AG08395 (cell line): ENCODE measurements at places on chromosomes 7 and 10.

GRCh38 chr7:157855016-157855415 lies 518.2 kb downstream of the DNAJB6 start:
- DNase-seq, result no peak

- DNase-seq, result peak; percentile 39
These were observed 113.4 kb downstream of the PLXDC2 start for GRCh38 chr10:19929506-19930140.

DNA sequence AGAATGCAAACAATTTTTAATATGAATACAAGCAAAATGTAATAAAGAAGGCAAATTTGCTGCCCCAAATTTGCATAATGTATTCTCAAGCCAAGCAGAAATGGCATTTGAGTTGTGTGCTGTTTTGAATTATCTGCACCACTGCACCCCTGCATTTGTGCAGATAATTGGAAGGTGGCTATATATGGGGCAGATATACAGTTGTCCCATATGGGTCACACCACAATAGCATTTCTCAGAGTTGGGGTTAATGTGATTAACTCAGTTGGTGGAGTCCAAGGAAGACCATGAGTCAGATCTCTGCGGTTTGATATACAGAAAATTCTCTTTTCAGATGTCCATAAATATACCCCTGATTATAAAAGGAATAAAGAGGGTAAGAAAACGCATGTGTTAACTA lies 68.9 kb upstream of the EXOC4 start:
- no peak for DNase-seq

DNA sequence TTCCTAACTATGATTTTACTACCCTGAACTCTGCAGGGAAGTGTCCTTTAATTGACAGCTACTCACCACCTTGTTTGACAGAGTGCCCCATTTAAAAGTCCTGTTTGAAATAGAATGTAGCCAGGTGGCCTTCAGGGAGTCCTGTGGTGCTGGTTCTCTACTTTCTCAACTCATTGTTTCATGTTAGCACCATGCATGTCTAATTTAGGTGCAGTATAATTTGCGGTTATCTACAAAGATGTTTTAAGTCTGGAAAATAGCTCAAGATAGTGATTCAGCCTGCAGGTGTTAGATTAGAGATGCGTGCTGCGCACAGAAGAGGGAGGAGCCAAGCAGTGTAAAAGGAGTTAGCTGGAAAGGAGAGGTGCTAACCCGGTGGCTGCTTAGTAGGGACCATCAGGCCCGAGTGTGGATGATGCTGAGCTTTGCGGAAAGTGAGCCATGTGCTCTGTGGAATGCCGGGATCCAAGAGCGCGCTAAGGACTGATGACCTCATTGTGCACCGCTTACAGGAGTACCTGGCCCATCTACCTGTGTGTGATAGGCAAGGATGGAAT lies 1.2 kb downstream of the CCM2 start:
- DNase-seq, result no peak

GRCh38 chr7:26099236-26099635 lies 52.8 kb upstream of the NFE2L3 start:
- DNase-seq, result no peak

DNA sequence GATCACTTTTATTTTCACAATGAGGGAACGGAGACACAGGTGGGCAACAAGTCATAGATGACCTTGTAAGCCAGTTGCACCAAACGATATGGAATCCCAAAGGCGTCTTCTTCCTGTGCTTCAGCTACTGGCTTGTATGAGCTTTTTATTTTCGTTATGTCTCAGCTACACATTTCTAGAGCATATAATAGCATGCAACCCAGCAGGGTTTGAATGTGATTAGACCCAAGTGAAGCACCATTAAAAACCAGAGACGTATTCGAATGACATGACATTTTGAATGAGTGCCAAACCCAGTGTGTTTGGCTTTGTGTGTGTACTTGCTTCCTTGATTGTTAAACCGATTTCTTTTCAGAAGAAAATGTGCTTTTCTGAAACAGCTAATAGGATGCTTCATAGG lies 963.2 kb upstream of the CELF2 start:
- no peak for DNase-seq

DNA sequence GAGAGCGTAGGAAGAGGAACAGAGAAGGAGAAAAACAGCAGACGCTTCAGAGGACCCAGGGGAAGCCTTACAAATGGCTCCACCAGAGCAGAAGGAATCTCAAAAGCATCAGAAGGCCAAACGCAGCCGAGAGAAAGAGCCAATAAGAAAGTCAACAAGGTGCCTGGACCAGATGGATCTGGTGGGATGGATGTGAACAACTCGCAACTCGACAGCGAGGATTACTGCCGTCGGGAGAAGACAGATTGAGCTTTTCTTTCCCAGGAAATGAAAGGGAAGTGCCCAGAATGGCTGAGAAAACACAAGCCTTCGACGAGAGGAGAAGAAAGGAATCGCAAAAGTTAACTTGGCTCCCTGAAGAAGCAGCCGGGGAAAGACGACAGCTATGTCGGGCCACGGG lies 132.8 kb upstream of the MGMT start:
- DNase-seq, result no peak
